ENCODE measurements at places on chromosomes 2 and 18. TPM values are rescaled to one million over a fixed set of nuclear protein-coding genes. Genes with fewer than 3 reads are reported as not detected.

The NT5DC4 gene
- not detected for total RNA-seq

The SLC1A4 gene
- 1.6 TPM for total RNA-seq

The FSHR gene
- not detected for total RNA-seq

The RBM45 gene
- 9.2 TPM for total RNA-seq

The EVX2 gene
- total RNA-seq, result not detected

The CD226 gene
- 0.23 TPM for total RNA-seq

The UGT1A5 gene
- total RNA-seq, result not detected

The ACMSD gene
- not detected for total RNA-seq

The CIDEA gene
- total RNA-seq, result 0.23 TPM

The PUM2 gene
- 90.0 TPM for total RNA-seq

The RPRD1A gene
- 104 TPM for total RNA-seq

The SERPINB11 gene
- not detected for total RNA-seq

The SEPTIN10 gene
- total RNA-seq, result 86.8 TPM

GRCh38 chr2:85083092-85083491 is 50.1 kb upstream of the TCF7L1 start:
- no peak for DNase-seq

DNA sequence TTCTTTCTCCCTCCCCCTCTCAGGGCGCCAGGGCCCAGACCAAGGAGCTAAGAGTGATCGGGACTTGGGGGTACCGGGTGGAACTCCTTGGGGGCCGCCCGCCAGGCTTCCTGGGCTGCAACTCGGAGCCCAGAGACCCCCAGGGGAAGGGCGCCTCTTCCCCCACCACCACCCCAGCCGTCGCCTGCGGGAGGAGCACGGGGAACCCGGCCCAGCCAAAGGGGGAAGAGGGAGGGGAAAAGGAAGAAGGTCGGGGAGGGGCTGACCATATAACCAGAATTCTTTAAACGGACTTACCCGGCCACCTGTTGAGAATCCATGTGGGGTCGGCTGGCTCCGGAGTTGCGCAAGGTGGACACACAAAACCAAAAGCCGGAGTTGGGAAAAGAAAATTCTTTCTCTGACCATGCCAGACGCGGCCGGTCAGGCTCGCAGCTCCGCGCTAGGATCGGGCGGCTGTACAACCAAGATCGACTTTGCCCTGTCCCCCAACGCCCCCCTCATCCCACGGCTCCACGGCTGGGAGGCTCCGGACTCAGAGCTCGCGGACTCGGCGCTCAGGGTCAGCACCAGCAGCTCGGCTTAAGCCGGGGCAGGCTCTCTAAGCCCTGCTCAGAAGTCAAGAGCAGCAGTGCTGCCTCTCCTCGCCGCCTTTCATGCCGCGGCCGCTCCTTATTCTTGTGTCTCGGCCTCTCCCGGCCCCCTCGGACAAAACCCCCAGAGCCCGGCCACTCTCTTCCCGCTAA is 6.3 kb upstream of the SIX3 start:
- DNase-seq, result peak; percentile 62

DNA sequence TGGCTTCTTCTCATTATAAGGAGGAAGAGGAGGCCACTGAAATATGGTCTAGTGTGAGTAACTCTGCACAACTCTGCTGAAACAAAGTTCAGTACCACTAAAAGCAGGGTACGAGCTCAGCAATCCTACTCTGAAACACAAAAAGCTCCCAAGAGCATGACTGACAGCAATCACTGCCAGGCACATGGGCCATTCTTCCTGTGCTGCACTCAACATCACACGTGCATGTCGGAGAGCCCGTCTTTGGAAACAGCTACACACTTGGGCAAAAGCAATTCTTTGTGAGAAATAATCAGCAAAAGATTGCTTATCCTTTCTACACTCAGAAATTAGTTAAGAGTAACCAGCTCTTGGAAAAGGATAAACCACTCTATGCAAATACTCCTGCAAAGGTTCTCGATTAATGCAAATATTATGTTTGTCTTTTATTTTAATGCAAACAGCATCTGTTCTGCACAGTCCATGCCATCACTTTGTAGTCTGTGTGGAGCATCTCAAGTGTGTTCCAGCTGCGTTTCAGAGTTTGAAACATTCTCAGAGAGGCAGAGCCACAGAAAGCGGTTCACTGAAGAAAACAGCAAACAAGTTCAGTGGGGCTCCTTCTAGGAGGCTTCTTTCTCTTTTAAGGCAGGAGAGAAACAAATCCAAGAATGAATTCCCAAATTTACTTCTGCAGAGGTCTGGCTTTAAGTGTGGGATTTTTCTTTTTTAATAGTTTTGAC is 145.0 kb downstream of the HDAC4 start:
- DNase-seq, result no peak

- no peak for DNase-seq
Measured at GRCh38 chr18:67790527-67790926, 274.0 kb upstream of the DSEL start.

- DNase-seq, result peak; percentile 73
Measured at GRCh38 chr2:238106698-238107524, 6.8 kb downstream of the ESPNL start.

DNA sequence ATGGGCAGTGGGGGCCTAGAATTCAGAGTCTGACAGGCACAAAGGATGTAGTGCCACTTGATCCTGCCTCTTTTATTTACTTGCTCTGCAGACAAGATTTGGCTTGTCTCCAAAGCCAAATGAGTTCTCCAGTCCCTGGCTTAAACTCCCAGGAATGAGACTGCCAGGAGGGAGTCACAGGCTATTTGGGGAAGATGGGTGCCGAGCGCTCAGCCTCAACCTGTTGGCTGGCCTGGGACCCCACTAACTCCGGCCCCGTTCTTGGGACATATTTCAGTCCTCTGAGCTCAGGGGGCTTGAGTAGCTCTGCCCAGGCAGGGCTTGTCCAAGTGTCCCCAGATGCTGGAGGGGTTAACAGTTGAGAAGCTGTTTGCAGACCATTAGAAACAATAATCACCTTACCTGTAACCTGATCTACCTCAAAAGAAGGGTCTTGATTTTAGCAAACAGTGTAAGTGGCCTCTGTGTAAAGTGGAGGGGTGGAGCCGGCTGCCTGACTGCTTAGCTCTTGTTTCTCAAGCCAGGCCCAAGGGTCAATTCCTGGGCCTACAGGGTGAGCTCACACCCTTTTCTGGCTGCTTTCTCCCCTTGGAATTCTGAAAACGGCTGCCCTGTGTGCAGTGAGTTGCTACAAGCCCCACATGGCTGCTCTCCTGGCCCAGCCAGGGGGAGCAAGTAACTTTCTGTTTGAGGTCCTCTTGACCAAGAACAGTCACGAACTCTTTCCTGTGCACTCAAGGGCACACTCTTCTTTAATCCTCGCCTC is 27.1 kb upstream of the FZD5 start:
- DNase-seq, result peak; percentile 53

GRCh38 chr2:133599211-133599803 is 31.0 kb upstream of the NCKAP5 start:
- DNase-seq, result no peak

GRCh38 chr18:59690186-59690982 is 6.8 kb downstream of the CCBE1 start:
- DNase-seq, result no peak

DNA sequence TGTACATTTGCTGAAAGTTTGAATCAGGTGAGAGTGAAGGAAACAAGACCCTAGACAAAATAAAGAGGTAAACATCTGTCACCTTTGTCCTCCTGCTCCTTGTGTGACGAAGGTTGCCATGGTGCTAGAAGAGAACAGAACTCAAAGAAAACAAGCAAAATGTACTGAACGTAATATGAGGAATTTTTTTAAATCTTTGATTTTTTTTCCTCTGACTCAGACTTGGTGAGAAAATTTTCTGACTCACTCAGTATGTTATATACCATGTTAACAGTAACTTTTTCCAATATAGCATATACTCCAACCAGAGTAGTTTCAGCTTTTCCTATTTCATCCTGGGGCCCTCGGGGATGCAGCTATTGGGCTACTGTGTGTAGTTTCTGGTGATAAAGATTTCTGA is 2114.6 kb upstream of the PIK3C3 start:
- no peak for DNase-seq

DNA sequence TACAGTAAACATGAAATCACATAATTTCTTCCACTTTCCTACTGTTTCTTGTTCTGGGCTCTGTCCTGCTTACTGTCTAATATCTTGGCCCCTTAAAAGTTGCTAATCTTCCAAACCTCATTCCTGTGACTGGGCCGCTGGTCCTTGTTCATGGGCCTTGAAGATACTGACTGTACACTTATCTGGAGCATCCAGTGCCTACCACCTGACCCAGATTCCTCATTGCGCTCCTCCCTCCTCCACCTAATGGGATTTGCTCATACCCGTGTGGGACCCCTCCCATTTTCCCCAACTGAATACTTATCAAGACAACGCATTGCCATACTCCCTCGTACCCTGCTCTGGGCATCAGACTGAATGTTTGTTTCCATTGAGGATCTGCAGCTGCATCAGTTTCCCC is 6.1 kb upstream of the IL37 start:
- DNase-seq, result no peak

GRCh38 chr2:147909178-147909577 is 64.3 kb downstream of the ACVR2A start:
- no peak for DNase-seq

DNA sequence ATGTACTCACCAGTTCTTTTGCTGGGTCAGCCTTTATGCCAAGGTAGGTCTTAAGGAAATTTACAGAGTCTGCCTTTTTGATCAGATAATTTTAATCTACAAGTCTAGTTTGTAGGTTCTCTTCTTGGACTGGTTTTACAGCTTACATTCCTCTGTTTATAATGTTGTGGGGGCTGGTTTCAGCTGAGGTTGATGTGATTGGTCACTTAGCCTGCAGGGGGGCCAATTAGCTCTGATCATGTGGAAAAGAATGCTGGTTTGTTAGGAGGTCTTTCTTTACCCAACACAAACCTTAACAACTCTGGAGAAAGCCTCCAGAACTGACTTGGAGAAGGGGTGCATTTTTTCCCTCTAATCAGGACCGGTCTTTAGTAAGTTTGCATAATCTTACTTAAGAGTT is at the start of gene KCNJ13:
KCNJ13 (minus strand) TSS at position 131 of the 400 bp plus-strand sequence. CDS start 5,203 bp downstream, outside the sequence.
- no peak for DNase-seq

- DNase-seq, result no peak
Measured at GRCh38 chr18:14908541-14908940, 160.6 kb downstream of the ANKRD30B start.

DNA sequence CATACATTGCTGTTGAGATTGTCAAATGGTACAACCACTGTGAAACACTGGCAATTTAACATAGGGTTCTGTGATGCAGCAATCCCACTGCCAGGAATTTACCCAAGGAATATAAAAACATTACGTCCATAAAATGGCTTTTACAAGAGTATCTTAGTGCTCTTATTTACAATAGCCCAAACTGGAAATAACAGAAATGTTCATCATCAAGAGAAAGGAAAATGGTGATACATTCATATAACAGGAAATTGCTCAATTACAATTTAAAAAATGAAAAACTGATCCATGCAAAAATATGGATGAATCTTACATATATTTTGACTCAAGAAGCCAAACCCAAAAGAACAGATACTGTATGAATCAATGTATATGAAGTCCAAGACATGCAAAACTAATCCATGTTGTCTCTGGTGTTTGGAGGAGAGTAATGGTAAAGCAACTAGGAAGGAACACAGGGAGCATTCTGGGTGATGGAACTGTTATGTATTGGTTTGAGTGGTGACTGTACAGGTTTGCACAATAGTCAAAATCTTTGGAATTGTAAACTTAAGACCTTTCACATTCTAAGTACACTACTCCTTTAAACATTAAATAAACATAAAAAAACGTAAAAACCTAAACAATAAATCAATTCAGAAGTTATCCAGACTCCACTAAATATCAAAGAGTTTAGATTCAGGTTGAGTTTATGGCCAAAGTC is 104.8 kb upstream of the WDR75 start:
- DNase-seq, result no peak

DNA sequence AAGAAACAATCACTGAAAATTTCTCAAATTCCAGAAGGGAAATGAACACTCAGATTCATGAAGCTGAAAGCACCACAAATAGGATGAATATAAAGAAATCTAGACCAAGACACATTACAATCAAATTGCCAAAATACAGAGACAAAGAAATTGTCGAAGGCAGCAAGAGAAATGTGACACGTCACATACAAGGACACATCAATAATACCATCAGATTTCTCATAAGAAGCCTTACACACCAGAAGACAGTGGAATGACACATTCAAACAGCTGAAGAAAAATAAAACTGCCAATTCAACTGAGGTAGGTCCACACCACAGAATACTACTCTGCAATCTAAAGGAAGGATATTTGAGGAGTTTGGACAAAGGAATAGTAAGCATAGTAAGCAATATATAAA is 27.4 kb downstream of the SRD5A2 start:
- DNase-seq, result no peak

GRCh38 chr2:96550787-96551604 is 14.4 kb downstream of the ARID5A start:
- DNase-seq, result no peak

GRCh38 chr2:182541268-182541667 is 114.4 kb upstream of the PDE1A start:
- DNase-seq, result no peak

DNA sequence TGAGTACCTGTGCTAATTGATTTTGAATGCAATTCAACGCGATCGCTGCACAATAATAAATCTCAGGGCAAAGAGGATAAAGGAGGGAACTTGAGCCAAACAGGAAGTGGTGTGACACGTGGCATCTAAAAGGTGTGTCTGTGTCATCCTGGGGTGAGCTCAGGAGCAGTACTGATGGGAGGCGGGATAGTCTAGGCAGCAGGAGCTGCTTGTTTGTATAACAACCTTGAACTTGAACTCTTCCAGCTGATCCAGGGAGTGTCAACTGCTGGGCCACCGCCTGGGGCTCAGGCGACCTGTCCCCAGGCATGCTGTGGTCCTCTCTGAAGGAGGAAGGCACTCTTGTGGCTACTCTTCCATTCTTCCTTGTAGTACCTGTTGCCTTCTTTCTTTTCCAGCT is 61.2 kb downstream of the BOD1L2 start:
- DNase-seq, result no peak

GRCh38 chr2:208142925-208143799 is 2.8 kb downstream of the CRYGB start:
- no peak for DNase-seq

DNA sequence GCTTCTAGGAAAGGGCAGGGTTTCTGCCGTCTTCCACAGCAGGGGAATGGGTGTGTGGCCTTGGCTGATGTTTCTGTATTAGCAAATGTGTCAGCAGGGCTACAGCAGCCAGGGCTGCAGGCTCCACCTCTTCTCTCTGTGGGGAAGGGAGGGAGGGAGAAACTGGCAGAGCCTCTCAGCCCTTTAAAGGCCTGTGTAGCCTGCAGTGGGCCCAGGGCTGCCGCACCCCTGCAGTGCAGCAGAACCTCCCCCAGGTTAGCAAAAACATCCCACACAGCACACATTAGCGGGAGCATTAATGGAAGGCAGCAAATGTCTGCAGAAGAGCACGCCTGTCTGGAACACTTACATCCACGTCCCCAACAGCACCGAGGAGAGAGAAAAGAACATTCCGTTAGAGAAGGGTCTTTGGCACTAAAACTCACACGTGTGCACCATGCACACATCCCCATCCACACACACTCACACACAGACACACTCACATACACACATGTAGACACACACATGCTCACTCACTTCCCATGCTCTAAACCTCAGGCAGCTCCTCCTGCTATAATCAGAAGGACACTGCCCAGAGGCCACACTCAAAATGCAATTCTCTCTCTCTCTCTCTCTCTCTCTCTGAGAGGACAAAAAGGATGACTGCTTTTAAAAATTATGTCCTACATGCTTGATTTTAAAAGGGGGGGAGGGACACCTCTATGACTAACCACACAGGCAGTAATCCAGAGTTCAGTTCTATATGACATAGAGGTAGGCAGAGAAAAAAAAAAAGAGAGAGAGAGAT is 24.1 kb downstream of the MRPL35 start:
- DNase-seq, result no peak

GRCh38 chr18:63119647-63120046 is 199.9 kb downstream of the BCL2 start:
- DNase-seq, result peak; percentile 51

GRCh38 chr18:54150226-54150625 is 74.2 kb downstream of the MBD2 start:
- DNase-seq, result peak; percentile 43
